Tracheal epithelial cell (primary cell): ENCODE measurements at places on chromosomes 11 and 22. TPM values are rescaled to one million over a fixed set of nuclear protein-coding genes. Genes with fewer than 3 reads are reported as not detected.

The FGF3 gene
- total RNA-seq = not detected in 2 replicates

The MS4A13 gene
- total RNA-seq = not detected in 2 replicates

The OR5A1 gene
- not detected in 2 replicates for total RNA-seq

The OTOG gene
- under 0.01 TPM in 1 of 2 replicates, not detected in the other for total RNA-seq

The SLC17A6 gene
- total RNA-seq = not detected in 2 replicates

The OR5D16 gene
- not detected in 2 replicates for total RNA-seq
